ENCODE measurements at places on chromosomes 3 and 15.
A peak's percentile ranks its signal among the peaks of the same experiment; 100 is the strongest.

DNA sequence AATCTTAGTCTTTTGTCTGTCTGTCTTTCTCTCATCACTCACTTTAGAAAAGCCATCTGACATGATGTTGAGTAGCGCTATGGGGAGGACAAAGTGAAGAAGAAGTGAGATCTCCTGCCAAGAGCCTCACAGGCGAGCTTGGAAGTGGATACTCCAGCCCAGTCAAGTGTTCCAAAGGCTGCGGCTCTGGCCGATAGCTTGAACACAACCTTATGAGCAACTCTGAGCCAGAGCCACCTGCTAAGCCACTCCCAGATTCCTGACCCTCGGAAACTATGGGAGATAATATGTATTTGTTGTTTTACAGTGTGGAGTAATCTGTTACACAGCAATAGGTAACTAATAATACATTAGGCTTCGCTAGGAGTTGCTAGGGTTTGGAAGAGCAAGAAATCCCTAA, 76.2 kb downstream of the MB21D2 start:
- DNase-seq, result peak; percentile 52

DNA sequence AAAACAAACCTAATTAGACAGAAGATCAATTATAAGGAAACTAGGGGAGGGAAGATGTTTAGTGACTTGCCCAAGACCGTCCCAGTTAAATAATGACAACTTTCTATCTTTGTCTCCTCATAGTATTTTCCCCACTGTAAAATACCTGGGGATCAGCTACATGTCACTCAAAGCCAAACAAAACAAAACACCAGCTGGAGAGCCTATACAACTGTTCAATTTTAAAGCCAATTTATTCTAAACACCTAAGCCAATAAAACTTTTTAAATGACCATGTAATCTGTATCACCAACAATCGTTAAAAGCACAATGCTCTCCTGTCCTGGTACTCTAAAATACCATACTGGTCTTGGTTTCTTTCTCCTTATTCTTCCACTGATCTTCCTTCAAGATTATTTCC, 168.4 kb downstream of the STAG1 start:
- DNase-seq, result no peak

- no peak for DNase-seq
Observed at GRCh38 chr3:122055215-122055614, at the start of gene CD86. TSS of gene CD86 (plus strand) at chr3:122055362. CDS start at chr3:122055490, 128 bp downstream.

DNA sequence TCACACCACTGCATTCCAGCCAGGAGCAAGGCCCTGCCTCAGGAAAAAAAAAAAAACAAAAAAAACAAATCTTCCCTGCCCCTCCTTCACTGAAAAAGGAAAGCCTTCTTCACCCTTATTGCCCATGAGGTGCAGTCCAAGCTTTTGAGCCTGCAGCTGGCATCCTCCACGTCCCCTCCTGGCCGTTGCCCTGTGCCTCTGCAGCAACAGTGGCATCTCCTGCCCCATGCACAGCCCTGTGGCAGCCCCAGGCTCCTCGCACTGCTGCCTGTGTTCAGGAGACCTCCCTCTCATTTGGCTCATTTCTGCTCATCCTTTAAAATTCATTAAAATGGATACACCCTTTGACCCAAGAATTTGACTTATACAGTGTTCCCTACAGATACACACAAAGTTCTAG, 72.7 kb upstream of the PLXNA1 start:
- no peak for DNase-seq

GRCh38 chr15:40379853-40380252, 2.7 kb upstream of the KNSTRN start:
- peak; percentile 39 for DNase-seq

GRCh38 chr3:129045675-129046036, 14.9 kb upstream of the GP9 start:
- DNase-seq, result no peak

DNA sequence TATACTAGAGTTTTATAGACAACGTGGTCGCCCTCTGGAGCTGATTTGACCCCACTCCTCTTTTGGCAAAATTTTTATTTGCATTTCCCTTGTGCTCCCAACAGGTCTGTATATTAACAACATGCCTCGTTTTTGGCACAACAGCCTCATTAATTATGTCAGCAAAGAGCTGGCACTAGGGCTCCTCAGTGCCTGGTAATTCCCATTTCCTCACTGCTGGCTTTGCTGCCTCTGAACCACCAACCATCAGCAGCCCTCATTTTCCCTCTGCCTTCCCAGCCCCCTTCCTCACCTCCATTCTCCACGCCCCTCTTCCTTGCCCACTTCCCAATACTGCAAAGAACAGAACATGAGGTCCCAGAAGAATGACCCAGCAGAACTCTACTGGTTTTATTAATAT, 204.8 kb downstream of the ABHD5 start:
- peak; percentile 64 for DNase-seq

DNA sequence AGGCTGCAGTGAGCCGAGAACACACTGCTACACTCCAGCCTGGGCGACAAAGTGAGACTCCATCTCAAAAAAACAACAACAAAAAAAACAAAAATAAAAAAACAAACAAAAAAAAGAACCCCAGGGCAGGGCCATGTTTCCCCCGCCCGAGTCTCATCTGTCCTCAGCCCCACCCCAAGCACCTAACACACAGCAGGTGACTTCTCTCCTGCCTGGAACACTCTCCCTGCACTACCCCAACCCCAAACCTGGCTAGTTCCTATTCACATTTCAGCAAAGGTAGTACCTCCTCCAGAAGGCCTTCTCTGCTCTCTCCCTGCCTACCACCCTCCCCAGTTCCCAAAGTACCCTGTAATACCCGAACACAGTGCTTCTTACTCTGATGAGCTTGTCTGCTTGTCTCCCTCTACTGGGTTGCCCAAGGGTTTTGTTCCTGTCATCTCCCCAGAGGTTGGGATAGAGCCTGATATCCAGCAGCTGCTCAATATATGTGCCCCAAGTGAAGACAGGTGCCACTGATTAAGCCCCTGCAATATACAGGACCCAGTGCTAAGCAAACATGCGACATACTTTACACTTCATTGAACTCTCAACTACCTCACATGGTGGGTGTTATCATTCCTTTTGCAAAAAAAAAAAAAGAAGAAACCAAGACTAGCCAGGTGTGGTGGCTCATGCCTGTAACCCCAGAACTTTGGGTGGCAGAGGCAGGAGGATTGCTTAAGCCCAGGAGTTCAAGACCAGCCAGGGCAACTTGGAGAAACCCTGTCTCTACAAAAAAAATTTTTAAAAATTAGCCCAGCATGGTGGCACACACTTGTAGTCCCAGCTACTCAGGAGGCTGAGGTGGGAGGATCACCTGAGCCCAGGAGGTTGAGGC, 103.6 kb downstream of the DAPK2 start:
- no peak for DNase-seq

- no peak for DNase-seq
Observed at GRCh38 chr3:59406943-59407342, 357.1 kb upstream of the CFAP20DC start.

GRCh38 chr3:176839901-176840300, 357.4 kb downstream of the TBL1XR1 start:
- no peak for DNase-seq

Data from NCI-H2029 (cell line).